Epithelial cell of esophagus (primary cell): ENCODE measurements at places on chromosomes 3 and 15.
A peak's percentile ranks its signal among the peaks of the same experiment; 100 is the strongest.

- DNase-seq = no peak
These were observed 78.3 kb downstream of the LRRK1 start for GRCh38 chr15:100997442-100997841.

GRCh38 chr15:69500339-69500738 is 47.7 kb downstream of the RPLP1 start:
- DNase-seq = no peak

DNA sequence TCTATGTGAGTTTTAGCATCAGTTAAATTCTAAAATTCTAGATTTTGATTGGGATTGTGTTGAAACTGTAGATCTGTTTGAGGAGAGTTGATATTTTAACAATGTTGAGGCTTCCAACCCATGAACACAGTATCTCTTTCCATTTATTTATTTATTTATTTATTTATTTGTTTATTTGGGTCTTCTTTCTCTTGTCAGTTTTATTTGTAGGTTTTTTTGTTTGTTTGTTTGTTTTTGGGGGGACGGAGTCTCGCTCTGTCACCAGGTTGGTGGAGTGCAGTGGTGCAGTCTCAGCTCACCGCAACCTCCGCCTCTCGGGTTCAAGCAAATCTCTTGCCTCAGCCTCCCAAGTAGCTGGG is 25.3 kb downstream of the MRAS start:
- no peak for DNase-seq

GRCh38 chr3:67154429-67154828 is 156.3 kb downstream of the KBTBD8 start:
- no peak for DNase-seq

GRCh38 chr15:69081310-69082004 is 67.0 kb downstream of the NOX5 start:
- DNase-seq = no peak

GRCh38 chr3:12992629-12993516 is 80.4 kb downstream of the IQSEC1 start:
- DNase-seq = no peak

DNA sequence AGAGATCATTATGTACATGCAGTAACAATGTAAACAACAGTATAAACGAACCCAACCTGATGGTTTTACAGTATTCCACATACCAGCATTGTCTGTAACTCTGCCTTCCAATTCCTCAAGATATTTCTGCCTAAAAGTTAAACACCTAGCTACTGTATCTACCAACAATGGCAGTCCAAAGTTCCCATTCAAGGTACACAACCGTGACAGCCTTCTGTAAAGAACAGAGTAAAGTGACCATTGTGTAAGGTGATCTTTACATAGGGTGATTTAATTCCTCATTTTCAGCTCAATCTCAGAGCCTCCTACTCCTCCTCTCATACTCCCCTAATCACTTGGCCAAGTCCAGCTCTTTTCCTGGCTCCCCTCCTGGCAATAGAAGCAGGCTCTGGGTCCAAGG is 10.4 kb downstream of the SECISBP2L start:
- no peak for DNase-seq

DNA sequence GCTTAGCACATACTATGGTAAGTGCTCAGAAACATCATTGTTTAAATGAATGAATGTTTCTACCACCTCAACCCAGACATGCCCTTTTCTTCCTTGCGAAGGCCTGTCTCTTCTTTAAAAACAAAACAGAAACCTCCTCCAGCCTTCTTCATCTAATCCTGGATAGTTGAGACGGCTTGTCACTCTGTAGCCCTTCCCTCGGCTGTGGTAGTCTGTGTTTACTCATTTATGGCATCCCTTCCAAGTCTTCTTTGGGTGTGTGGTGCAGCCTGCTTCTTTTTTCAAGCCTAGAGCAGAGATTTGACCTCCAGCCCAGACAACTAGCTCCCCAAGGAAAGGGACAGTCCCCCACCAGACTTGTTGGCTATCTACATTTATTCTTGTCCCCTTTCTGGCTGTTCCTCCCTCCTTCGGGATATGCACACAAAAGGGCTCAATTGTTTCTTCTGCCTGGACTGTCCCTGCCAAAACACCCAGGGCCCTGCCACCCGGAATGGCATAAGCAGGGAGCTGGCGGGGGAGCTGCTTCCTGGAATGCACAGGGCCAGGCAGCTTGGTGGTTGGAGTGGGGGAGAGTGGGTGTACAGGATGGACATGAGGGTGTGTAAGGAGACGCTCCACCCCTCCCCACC is 67.8 kb downstream of the ITGA11 start:
- no peak for DNase-seq

DNA sequence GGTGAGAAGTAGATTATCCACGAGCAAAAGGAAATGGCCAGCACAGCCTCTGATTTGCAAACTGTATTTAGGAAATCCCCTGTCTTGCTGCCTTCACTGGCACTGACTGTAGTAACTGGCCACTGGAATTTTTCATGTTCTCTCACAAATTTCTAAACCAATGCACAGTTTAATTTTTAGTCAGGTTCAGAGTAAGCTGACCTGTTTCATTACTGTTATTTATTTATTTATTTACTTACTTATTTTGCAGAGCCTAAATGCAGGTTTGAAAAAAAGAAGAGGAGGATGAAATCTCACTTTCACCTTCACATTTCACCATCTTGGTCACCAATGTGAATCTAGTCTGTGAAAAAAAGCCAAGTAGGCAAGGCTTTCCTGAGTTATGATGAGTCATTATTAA is 291.0 kb downstream of the PLOD2 start:
- no peak for DNase-seq

GRCh38 chr3:16884084-16884747 is 539 bp upstream of the PLCL2 start:
- no peak for DNase-seq

DNA sequence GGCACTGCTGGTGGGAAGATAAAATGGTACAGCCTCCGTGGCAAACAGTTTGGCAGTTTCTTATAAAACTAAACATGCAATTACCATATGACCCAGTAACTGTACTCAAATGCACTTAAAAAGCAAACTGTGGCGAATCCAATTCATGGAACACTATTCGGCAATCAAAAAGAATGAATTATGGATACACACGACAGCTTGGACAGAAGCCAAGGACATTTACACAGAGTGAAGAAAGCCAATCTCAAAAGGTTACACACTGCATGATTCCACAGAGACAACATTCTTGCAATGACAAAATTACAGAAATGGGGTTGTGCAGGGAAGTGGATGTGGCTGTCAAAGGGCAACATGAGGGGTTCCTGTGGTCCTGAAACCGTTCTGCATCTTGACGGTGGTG is 122.1 kb upstream of the IQSEC1 start:
- no peak for DNase-seq

GRCh38 chr3:130933801-130934345 is 40.0 kb downstream of the ATP2C1 start:
- DNase-seq = no peak

- DNase-seq = peak; percentile 94
These were observed at the start of gene EFCAB12 for GRCh38 chr3:129428376-129429079. Gene EFCAB12, minus strand, starts transcription at chr3:129428636. Its CDS starts 148 bp downstream, at chr3:129428488.

GRCh38 chr15:69468241-69469121 is 15.9 kb downstream of the RPLP1 start:
- DNase-seq = peak; percentile 97

DNA sequence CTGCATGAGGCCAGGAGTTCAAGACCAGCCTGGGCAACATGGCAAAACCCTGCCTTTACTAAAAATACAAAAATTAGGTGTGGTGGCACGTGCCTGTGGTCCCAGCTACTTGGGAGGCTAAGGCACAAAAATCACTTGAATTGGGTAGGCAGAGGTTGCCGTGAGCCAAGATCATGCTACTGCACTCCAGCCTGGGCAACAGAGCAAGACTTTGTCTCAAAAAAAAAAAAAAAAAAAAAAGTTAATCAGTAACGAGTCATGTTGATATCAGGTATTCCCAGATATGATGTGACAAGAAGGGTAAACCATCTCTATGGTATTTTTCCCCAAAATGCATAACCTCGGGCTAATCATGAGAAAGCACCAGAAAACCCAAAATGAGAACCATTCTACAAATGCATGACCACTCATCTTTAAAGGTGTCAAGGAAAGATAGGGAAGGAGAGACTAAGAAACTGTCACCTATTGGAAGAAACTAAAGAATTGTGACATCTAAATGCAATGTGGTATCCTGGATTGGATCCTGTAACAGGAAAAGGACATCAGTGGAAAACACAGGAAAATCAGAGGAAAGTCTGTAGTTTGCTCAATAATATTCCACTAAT is 66.5 kb upstream of the MAP4 start:
- no peak for DNase-seq

GRCh38 chr3:64238971-64239667 is 13.9 kb upstream of the PRICKLE2 start:
- DNase-seq = peak; percentile 87

- no peak for DNase-seq
These were observed 98.7 kb downstream of the CHST2 start for GRCh38 chr3:143218166-143218835.

- DNase-seq = no peak
These were observed 46.1 kb downstream of the CACNA2D3 start for GRCh38 chr3:54168451-54168850.

DNA sequence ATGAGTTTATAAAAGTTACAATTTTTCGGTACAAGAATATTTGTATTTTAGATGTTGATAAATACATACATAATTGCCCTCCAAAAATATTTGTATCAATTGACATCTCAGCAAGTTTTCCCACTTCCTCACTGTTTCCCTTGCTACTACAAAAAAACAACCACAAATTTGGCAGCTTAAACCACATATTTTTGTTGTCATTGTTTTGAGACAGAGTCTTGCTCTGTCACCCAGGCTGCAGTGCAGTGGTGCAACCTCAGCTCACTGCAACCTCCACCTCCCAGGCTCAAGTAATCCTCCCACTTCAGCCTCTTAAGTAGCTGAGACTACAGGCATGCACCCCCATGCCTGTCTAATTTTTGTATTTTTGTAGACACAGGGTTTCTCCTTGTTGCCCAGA is 162.8 kb upstream of the RARB start:
- DNase-seq = no peak

- no peak for DNase-seq
These were observed 36.4 kb downstream of the ZNF710 start for GRCh38 chr15:90037511-90037860.

- peak; percentile 58 for DNase-seq
These were observed 95.3 kb downstream of the ITPR1 start for GRCh38 chr3:4588466-4588865.

GRCh38 chr3:42428830-42429229 is 18.4 kb upstream of the LYZL4 start:
- DNase-seq = no peak

DNA sequence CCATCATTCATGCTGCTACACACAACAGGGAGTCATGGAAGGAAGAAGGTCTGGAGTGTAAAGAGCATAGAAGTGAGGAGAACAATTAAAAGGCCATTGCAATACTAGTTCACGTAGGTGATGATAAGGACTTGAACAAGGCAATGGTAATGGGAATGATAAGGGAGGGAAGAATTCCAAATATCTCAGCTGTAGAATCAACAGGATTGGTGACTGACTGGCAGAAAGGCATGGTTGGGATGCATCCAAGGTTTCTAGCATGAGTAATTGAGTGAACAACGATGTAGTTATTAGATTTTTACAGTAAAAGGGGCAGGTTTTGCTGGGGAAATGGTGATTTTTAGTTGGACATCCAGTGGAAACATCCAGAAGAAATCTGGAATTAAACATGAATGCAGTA is 2.4 kb upstream of the SEC62 start:
- DNase-seq = peak; percentile 29

- peak; percentile 79 for DNase-seq
These were observed 219.9 kb downstream of the TCF12 start for GRCh38 chr15:57138349-57138788.

DNA sequence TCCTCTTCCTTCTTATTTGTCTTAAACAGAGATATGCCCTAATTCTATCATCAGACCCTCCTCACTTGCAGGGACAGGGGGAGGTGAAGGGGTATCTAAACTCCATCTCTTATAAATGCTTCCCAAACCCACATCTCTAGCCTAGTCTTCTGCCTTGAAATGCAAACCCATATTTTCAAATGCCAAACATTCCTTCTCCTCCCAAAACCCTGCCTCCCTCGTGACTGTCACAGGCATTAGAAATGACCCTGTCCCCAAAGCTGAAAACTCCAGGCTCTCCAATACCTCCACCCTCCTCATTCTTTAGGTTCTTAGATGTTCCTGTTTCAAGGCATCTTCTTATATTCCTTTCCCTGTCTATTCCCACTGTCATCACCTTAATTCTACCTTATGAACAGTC is 191.0 kb downstream of the ERC2 start:
- DNase-seq = no peak

GRCh38 chr3:156341332-156341731 is 213.6 kb downstream of the SSR3 start:
- DNase-seq = no peak

- no peak for DNase-seq
These were observed 11.2 kb downstream of the DLL4 start for GRCh38 chr15:40940296-40940801.

DNA sequence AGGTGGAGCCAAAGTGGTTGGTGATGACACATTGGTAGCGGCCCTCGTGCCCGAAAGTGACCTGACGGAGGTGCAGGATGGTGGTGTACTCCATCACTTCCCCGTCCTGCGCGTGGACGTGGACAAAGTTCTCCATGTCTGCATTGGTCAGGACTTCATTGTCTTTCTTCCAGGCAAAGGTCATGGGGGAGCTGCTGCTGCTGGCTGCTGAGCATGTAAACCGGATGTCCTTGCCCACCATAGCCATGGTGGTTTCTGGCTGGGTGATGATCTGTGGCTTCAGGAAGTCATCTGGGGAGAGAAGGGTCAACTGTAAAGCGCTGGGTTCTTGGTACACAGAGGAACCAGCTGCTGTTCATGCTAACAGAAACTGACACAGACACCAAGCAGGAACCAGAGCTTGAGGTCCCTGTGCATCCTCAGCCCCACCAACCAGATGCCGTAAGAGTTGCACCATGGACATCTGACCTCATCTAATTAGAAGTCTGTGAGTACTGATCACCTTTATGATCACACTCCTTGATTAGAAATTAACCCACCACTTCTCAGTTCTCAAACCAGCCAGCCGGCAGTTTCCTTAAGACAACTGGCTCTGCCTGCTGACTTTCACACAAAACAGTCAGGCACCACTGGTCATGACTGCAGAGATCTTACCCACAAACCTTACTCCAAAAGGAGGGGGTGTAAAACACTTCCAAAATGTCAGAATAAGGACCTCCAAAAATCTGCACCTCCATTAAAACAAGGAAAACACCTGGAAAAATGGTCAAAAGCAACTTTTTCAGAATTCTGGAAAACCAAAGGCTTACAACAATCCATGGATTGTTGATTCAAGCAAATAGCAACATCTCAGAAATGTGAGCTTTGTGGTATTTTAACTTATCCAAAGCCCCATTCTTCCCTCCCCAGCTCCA is 114.6 kb downstream of the LRIG1 start:
- no peak for DNase-seq

GRCh38 chr3:124429129-124429815 is 301.0 kb upstream of the UMPS start:
- peak; percentile 76 for DNase-seq

DNA sequence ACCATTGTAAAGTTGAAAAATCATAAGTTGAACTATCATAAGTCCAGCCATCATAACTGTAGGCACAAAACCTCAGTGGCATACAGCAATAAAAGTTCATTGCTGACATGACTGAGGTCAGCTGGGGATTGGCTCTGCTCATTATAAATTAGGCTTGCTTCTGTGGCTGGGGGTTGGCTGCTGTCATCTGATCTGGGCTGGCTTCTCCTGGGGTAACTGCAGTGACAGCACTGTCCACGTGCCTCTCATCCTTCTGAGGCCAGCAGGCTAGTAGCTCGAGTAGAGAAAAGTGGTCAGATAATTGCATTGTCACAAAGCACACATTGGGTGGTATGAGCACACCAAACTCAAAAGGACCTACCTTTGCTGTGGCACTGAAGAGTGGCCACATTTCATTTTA is 31.3 kb downstream of the CMTM7 start:
- no peak for DNase-seq
